ENCODE measurements at places on chromosomes 2 and 18.

DNA sequence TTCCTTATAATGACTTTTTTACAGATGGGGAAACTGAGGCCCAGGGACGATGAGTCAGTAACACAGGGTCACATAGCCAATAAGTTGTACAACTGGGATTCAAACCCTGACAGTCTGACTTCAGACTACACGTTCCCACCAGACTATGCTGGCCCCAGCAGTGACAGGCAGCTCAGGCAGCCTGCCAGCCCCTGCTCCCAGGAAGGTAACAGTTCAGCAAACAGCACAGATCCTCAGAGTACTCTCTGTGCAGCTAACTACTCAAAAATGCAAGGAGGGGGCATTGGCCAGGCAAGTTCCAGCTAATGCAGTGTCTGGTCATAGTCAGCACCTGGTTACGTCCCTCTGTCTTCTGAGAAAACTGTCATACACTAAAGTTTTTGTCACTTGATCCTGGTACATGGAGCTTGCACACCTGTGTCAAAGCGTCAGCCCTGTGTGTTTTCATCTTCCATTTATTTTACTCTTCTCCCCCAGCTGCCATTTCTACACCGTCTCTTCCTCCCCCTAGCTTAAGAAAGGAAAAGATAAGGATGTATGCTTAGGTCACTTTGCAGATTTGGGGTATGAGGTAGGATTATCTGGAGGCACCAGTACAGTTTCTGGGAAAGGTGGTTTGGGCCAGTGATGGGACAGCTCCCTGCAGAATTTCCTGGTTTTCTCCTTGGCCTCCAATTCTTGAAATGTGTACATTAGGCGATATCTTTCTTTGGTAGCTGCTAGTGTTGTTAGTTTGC, 4.5 kb downstream of the SMARCAL1 start:
- no peak for DNase-seq

DNA sequence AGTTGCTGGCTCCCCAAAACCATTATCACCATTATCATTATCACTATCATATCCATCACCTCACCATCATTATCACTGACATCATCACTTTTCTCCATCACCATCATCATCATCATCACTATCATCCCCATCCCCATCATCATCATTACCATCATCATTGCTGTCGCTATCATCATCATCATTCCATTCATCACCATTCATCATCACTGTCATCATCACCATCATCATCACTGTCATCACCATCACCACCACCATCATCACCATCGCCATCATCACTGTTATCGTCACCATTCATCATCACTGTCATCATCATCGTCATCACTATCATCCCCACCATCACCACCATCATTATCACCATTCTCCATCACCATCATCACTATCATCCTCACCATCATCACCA, 9.0 kb downstream of the HPCAL1 start:
- DNase-seq = no peak

- no peak for DNase-seq
Measured at GRCh38 chr18:7618891-7619442, 51.9 kb downstream of the PTPRM start.

DNA sequence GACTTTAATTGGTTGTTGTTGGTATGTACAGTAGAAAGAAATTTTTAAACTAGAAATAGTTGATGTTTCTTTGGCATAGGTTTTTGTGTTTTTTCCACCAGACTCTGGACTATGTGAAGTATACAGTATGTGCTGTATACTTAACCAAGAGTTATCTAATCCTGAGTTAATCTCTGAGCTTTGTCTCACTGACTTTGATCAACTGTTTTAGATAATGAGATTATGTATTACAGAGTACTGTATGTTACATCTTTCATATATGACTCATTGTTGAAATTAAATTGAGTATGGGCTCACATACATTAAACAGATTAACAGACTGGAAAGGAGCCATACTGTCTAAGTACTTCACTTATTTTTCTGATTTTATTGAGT, 38.0 kb downstream of the ACTR2 start:
- DNase-seq = no peak

GRCh38 chr18:8411492-8411891, 197.7 kb upstream of the RAB12 start:
- no peak for DNase-seq

- no peak for DNase-seq
Measured at GRCh38 chr2:94753466-94753998, 117.7 kb upstream of the TEKT4 start.

DNA sequence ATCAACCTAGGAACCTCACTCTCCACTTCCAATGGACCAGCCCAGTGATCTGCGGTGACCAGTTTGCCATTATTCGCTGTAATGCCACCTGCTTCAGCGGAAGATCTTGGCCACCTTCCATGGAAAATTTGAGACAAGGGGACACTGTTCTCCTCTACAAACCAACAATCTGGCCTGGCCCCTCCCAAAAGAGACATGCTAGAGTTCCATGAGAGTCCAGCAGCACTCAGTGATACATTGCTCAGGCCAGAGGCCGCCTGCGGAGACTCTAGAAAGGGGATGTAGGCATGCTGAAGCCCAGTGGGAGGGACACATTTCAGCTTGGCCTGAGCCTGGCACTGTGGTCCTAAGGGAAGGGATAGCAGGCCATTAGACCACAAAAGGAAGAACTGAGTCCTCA, 58.3 kb downstream of the COL6A3 start:
- no peak for DNase-seq

DNA sequence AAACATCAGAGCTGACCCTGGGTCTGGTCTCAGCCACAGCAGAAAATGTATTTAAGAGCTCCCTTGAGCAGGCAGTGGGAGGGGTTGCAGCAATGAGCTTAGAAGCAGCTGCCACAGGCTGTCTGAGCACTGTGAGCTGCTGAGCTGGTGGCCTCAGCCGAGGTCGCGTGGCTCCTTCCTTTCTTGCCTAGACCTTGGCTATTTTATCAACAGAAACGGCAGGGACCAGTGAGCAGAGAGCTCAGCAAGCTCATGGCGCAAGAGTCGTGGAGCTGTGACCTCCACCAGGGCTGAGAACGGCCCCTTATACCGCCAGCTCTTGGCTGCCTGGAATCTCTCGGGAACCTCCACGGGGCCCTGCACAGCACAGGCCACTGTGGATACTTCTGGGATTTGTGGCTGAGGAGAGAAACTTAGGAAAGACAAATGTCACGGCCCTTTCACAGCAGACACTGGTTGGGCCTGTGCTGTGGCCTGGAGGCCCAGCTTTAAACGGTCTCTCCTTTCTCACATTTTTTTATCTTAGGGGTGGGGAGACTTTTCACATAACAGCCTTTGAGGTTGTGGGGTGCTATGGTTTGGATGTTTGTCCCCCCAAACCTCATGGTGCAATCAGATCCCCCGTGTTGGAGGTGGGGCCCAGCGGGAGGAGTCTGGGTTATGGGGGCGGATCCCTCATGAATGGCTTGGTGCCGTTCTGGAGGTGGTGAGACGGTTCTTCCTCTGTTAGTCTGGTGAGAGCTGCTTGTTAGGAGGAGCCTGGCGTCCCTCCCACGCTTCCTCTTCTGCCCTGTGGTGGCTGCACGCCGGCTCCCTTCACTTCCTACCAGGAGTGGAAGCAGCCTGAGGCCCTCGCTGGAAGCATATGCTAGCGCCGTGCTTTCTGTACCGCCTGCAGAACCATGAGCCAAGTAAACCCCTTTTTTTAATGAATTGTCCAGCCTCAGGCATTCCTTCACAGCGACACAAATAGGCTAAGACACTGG, 1.7 kb downstream of the ALLC start:
- peak; percentile 29 for DNase-seq

DNA sequence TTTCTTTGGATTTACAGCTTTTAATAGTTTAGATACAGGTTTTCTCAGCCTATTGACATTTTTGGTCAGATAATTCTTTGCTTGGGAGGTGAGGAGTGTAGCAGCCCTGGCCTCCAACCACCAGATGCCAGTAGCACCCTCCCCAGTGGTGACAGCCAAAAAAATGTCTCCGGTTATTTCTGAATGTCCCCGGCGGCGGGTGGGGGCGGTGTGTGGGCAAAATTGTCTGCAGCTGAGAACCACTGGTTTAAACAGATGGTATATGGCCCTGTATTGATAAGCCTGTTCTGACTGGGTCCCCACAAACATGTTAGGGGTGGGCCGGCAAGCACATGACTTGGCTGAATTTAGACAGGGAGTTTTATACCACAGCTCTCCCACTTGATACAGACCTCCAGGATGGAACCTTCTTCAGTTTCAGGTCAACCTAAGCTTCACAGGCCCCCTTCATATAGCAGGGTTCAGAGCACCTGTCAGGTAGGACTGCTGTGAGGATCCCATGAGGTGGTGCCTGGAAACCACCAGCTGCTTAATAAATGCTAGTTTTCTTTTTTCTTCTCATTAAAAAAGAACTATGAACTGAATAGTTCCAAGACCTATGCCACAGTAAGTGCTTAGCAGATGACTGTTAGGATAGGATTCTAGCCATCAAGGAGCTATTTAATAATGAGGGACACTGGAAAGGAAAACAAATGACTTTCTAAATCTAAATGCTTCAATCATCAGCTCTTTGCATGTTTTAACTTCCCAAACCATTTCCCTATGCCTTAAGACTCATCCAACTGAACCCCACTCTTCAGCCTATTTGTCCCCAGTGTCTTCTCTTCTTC, 18.1 kb downstream of the LPIN2 start:
- DNase-seq = peak; percentile 79

DNA sequence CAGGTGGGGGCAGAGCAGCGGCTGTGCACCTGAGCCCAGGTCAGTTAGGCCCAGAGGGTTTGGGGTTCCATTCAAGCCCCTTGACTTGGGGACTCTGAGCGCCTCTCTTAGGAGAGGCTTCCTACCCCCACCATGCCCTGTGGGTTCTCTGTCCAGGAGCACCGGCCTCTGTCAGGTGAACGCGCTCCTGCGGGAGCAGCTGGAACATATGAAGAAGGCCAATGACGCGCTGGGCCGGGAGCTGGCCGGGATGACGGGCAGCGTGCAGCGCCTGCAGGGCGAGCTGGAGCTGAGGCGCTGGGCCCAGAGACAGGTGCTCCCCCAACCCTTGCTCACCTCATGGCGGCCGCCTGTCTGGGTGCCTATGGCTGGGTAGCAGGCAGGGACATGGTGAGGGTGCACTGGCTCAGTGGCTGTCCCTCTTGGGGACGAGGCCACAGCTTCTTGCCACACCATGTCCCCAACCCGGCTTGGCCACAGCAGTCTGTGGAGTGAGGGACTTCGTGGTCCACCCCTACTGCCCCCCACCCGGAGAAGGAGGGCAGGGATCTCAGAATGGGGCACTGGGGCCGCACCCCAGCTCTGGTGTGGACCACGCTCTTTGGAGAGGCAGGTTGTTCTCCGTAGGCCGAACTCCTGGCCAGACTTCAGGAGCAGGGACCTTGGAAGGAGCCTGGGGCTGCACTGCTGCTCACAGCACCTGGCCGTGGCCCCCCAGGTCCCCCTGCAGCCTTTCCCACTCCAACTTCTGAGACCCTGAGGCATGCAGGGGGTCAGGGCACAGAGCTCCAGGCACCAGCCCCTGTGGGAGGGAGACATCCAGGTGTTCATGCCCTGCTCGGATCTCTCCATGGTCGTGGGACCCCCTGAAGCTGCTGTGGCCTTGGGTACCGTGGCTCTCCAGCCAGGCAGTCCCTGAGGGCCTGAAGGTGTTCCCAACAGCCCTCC, 19.7 kb downstream of the CROCC2 start:
- DNase-seq = no peak

DNA sequence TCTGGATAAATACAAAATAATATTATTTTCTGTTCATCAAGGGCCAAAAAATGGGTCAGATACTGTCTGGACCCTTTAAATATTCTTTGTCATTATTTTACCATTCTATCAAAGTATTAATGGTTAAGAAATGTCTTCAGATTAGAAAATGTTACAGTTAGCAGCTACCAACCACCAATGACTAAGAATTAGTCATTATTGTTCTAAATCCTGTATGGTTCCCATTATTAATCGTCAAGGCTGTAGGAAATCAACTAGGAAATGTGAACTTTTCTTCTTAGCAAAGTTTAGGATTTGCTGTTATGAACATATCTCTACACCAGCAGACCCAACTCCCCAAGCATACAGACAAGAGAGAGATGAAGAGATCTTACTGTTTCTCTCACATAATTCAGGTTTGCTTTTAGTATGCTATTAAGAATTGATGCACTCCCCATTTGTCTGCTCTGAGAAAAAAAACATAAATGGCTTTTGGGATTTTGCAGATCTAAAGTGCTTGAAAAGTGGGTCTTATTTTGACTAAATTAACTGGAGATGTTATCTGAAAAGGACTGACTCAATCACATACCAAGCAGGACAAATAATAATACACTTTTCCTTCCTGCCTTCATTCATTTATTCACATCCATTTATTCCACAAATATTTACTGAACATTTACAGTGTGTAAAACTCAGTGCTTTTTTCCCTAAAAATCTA, 147.7 kb downstream of the PPP1R1C start:
- no peak for DNase-seq

DNA sequence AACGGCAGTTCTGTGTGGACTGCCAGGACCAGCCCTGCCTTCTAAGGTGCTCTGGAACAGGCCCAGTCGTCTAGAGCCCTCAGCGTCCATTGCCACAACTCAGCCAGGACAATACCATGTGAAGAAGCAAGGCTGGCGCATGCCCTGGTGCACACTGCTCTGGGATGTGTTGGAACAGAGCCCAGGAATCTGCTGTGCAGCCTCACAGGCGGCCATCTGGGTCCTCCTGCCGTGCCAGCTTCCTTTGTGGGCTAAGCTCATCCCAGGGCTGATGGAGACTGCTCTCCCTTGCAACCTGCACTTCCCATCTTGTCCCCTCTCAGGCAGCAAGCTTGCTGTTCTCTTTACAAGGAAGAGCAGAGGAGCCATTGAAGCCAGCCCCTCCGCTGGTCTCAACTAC, 246.4 kb upstream of the PXDN start:
- DNase-seq = no peak

GRCh38 chr18:75044791-75045190, 164.1 kb downstream of the PTGR3 start:
- no peak for DNase-seq

DNA sequence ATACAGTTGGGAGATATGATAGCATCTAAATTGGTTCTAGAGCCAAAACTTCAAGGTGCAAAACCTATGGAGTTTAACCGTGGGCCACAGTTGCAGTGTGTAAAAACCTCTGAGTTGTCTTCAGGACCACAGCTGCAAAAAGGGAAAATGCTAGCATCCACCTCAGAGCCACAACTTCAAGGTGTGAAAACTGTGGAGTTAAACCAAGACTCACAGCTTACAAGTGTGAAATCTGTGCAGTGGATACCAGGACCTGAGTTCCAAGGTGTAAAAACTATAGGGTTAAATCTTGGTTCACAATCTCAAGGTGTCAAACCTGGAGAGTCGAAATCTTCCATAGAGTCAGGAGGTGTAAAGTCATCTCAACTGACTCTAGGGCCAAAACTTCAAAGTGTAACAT, 10.4 kb upstream of the ZNF512 start:
- DNase-seq = peak; percentile 68

GRCh38 chr2:127423478-127423843, 5.2 kb downstream of the PROC start:
- no peak for DNase-seq
